LNCaP clone FGC (cell line): ENCODE measurements at places on chromosomes 3 and 15.

DNA sequence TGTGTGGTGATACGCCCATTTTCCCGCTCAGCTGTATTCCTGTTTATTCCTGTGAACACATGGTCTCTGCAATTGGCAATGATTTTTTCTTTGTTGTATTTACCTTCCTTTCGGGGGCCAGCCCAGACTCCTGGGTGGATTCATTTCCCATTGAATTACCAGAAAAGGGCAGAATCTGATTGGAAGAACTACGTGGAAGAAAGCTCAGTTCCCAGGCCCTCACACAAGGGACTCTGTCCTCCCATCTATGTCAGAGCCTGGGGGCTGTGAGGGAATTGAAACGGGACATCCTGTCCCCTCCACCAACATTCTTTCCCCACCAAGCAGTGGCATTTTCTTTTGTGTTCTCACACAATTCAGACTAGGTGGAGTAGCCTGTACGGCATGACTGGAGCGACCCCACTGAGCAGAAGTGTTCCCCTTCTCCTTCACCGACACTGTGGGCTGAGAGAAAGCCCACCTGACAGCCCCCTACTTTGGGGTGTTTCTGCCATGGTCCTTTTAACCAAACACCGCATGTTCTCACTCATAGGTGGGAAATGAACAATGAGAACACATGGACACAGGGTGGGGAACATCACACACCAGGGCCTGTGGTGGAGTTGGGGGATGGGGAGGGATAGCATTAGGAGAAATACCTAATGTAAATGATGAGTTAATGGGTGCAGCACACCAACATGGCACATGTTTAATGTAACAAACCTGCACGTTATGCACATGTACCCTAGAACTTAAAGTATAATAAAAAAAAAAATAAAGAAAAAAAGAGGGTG lies 32.1 kb upstream of the RFTN1 start:
- DNase-seq, result no peak

- no peak for DNase-seq
Observed at GRCh38 chr15:83068054-83068453, 1.0 kb upstream of the BTBD1 start.

DNA sequence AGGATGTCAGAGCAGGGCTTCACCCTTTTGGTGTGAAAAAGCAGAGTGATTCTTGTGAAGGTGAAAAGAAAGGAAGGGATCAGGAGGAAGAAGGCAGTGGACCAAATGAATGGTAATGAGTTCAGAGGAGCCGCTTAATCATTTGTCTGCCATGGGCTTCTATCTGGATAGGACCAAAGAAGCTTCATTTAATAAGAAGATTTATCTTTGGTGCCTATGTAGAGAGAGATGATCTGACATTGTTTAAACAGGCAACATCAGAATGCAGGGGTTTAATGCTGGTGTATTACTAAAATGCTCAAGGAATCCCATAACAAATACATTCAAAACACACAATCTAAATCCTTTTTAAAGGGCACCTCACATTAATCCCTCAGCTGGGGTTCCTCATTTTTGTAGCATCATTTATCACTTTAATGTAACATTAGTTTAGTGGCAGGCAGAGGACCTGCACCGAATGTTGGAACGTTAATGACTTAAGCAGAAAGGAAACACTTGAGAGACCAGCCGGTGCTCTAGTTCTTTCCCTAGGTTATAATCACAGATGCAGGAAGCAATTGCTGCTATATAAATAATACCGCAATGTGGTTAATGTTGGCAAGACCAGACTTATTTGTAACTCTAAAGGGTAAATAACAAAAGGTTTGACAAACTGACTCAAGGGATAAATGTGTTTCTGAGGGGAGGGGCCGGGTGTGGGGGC lies 27.9 kb upstream of the IL1RAP start:
- DNase-seq, result no peak

- no peak for DNase-seq
Observed at GRCh38 chr15:69126054-69126469, 34.4 kb upstream of the GLCE start.

- no peak for DNase-seq
Observed at GRCh38 chr15:47349179-47349578, 368.1 kb upstream of the SEMA6D start.

DNA sequence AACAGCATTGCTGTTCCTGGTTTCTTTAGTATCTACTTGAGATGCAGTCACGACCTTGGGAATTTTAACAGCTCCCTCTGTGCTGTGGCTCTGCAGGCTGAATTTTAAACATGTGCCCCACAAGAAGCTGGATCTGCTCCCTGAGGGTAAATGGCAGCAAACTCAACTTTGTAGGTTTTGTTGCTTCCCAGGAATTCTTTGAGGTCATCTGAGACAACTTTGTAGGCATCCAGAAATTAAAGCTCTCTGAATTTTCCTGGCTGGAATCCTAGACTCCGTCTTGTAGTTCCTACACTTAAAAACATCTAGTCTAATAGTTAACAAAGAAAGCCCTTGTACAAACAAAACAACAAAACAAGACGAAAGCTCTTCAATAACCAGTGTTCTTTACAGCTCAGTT lies 366.3 kb downstream of the FEZF2 start:
- no peak for DNase-seq

GRCh38 chr3:16178628-16178988 lies 4.1 kb downstream of the GALNT15 start:
- no peak for DNase-seq

DNA sequence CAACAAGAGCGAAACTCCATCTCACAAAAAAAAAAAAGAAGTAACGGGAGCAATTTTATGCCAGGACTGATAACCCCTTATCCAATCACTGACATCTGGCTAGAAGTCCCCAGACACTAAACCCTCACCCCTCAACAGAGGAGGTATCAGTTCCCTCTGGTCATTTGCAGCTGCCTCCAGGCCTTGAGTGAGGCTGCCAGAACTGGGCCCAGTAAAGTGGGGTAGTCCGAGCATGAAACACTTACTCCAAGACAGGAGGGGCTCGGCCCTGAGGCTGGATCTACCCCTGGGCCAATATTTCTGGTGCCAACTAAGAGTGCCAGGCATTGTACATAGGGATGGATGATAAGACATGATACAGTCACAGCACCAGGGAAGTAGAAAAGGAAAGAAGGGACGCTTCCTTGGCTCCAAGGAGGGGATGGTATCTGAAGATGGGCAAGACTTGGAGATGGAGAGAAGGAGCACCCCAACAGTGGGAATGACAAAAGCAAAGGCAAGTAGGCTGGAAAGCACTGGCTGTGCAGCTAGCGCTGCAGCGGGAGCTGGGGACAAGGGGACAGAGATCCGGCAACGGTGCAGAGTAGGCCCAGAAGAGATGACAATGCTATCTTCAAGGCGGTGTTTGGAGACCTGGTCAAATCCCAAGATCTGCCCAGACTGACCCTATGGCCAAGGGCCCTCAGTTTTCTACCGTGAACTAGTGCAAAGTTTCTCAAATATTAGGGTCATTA lies 2.2 kb downstream of the XXYLT1 start:
- no peak for DNase-seq

DNA sequence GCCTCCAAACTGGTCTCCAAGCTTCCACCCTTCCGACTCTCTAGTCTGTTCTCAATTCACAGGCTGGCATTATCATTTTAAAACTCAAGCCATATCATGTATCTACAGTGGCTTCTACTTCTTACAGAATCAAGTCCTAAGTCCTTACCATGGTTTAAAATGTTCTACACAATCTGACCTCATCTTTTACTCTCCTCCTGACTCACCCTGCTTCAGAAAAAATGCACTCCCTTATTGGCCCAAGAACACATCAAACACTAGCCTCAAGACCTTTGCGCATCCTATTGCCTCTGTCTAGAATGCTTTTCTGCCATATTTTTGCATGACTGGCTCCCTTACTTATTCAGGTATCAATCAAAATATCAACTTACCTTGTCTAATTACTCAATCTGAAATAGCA lies 11.0 kb downstream of the MRPL3 start:
- DNase-seq, result no peak

DNA sequence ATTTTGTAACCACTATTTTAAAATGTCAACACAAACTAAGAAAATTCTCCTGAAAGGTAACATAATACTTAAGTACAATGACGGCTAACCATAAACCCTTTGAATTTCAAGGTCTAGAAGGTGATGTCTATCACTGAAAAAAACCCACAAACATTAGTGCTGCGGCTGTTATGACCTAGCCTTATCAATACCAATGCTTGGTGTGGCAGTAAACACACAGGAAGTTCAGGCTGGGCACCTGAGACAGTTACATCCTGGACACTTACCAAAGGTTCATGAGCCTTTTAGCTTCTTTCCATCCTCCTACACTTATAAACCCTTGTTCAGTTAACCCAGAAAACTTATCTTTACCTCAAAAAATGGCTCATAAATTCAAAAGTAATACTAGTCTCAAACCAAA lies 5.8 kb downstream of the HSPBAP1 start:
- DNase-seq, result no peak

DNA sequence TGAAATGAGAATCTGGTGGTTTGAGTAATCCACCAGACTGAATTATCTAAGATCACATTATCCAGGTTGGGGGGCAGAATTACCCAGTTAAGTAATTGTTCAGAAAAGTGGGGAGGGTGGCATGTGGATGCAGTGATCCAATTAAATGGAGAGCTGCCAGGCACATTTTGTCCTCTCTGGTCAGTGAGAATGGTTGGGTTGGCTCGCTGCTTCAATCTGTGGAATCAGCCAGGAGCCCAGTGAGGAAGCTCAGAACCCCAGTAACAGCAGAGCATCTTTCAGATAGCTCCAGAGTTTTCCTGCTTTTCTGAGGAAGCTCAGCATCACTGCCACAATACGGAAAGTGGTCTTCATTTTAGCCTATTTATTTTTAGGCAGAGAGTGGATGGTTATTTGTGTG lies 6.4 kb upstream of the EXOG start:
- DNase-seq, result no peak

GRCh38 chr15:98844261-98844660 lies 163.3 kb downstream of the PGPEP1L start:
- no peak for DNase-seq

- DNase-seq, result peak; percentile 91
Observed at GRCh38 chr3:23576379-23576959, 229.3 kb upstream of the UBE2E1 start.

DNA sequence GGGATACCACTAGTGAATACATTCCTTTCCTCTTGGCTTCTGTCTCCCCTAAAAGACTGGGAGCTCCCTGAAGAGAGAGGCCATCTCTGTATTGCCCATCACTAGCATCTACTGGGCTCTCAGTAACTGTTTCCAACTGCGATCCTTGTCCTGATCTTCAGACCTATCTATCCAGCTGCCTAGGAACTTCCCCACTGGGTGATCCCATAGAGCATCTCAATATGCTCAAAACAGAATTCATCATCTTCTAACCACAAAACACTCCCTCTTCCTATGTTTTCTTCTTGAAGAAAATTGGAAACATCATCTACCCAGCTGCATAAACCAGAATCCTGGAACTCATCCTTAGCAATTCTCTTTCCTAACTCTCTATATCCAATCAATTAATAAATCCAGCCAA lies 54.6 kb downstream of the PLD1 start:
- DNase-seq, result no peak

- DNase-seq, result no peak
Observed at GRCh38 chr15:62739082-62739481, 303.5 kb upstream of the TPM1 start.

- no peak for DNase-seq
Observed at GRCh38 chr3:166685246-166685645, 694.9 kb downstream of the ZBBX start.

DNA sequence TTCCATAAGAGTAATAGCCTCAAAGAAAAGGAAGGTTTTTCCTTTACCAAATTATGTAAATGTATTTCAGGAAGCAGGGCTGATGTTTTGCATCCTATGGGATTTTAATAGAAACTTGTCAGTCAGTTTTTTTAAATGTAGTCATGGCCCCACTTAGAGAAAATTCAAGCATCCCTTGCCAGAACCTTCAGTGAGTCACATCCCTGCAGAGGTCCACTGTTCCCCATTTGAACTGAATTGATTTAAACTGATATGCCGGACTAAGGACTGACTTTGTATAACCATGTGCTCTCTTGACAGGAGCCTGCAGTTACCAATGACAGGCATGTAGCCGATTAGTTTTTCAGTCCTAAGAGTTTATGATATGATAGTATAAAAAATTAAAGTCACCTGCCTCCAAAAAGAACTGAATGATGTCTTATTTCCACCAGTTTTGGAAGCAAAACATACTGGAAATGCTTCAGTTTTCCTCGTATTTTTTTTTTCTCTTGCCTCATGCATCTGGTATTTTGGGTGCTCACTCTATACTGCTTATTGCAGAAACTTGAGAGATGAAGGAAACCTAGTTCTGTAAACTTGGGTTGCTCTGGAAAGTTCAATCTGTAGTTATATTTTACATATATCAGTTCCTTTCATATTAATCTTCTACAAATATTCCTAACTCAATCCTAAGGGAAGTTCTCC lies 30.7 kb downstream of the LRTM1 start:
- DNase-seq, result no peak

DNA sequence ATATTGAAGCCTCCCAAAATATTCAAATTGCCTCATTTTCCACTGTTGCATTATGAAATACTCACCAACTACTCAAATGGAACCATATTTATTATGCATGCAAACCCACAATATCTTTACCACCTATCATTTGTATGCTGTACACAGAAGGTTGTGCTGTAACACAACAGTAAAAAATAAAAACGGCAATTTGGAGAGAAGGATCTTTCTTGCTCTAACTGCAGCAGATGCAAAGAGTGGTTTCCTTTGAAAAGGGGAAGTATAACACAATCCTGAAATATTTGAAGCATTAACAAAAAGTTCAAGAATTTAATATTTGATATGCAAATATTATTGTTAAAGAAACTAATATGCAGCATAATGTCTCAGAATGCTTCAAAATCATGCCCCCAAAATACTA lies 244.5 kb upstream of the SUCLG2 start:
- DNase-seq, result no peak

DNA sequence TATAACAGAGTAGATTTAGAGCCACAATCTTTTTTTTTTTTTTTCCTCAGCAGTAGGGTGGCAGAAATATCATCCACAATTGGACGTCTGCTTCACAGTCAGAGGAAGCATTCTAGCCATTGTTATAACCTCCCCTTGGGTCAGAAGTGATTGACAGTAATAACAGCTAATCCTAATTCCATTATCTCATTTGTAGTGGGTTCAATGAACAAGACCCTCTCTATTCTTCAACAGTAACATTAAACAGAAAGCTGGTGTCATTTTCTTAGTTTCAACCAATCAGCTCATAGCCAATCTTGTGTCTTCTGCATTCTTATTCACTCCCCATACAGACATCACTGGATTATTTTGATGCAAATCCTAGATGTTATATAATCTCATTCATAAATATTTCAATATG lies 44.6 kb downstream of the QTRT2 start:
- no peak for DNase-seq
